ENCODE measurements at places on chromosomes 6 and 20. TPM values are rescaled to one million over a fixed set of nuclear protein-coding genes. Genes with fewer than 3 reads are reported as not detected.
A peak's percentile ranks its signal among the peaks of the same experiment; 100 is the strongest.

GRCh38 chr6:154500769-154501577, 9.5 kb downstream of the CNKSR3 start:
- DNase-seq, result peak; percentile 68

DNA sequence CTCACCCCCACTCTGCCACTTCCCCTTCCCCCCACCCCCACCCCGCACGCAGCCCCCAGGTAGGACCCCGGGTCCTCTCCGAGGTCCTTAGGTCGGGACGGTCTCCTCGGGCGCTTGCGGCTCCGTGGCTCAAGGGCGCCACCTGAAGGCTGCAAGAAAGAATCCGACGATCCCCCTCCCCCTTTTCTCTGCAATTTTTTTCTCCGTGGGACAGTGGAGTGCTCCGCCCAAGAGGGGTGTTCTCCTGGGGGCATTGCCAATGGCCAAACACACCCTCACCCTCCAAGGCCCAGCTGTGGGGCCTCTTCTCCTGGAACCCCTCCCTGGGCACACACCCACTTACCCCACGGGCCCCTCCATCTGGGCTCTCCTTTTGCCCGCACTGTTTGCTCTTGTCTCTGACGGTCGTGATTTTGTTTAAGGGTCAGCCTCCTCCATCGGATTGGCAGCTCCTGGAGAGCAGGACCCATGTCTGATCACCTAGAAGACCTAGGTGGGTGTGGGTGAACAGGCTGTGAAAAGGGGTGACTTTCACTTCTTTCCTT, 1.1 kb upstream of the TMEM74B start:
- peak; percentile 63 for DNase-seq

DNA sequence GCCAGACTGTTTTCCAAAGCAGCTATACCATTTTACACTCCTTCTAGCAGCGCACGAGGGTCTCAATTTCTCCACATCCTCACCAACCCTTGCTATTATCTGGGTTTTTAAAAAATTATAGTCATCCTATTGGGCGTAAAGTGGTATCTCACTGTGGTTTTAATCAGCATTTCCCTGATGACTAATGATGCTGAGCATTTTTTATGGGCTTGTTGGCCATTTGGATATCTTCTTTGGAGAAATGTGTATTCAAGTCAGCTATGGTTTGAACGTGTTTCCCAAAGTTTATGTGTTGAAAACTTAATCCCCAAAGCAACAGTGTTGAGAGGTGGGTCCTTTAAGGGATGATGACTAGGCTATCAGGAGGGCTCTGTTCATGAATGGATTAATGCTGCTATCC, 6.7 kb downstream of the MCUR1 start:
- no peak for DNase-seq

DNA sequence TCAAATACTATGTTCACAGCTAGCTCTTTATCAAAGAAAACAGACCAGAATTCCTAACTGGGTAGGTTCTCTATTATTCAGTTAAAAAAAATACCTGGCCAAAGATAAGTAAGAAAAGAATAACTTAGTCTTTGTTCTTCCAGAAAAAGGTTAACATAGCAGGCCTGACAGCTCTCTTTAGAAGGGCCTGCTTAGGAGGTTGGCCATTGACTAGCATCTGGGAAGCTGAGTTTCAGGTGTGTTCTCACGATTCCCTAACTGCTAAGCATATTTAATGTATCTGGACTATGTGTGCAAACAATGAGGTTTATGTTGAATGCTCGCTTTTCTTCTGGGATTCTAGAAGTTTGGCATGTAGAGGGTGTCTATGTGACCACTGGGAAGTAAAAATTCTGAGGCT, 618.9 kb downstream of the HACE1 start:
- no peak for DNase-seq

- no peak for DNase-seq
Measured at GRCh38 chr6:44855562-44856411, 468.3 kb downstream of the CDC5L start.

DNA sequence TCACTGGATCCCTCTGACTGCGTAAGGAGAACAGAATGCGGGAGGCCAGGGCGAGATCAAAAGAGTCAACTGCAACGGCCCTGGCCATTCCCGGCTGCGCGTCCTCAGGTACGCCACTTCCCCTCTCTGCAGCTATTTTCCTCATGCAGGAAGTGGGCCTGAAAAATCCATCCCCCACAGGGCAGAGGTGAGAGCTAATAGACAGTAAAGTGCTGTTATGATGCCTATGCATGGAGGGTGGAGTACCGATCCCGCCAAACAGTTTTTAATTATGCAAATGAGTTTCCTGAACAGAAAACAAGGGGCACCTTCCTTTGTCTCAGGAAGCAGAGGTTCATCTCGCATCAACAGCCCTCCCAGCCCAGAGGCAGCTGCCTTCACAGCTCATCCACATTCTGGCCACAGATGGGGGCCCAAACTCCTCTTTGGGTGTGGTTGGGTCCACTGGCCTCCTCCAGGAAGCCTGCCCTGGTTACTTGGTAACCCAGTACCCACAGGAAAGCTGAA, 9.3 kb downstream of the PREX1 start:
- peak; percentile 32 for DNase-seq

GRCh38 chr6:41098366-41098765, 25.6 kb downstream of the NFYA start:
- DNase-seq, result peak; percentile 62

DNA sequence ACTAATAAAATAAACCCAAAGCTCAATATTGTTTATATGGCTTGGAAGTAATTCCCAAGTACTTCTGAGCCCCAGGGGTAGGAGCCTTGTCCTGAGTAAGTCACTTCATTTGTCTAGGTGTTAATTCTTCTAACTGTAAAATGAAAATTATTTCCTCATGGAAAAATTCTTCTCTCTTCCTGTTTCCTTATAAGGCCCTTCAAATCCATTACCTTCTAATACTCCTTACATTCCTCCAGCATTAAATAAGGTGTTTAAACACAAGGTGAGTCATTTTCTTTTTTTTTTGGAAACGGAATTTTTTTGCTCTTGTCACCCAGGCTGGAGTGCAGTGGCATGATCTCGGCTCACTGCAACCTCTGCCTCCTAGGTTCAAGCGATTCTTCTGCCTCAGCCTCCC, 41.9 kb downstream of the PRR18 start:
- no peak for DNase-seq

DNA sequence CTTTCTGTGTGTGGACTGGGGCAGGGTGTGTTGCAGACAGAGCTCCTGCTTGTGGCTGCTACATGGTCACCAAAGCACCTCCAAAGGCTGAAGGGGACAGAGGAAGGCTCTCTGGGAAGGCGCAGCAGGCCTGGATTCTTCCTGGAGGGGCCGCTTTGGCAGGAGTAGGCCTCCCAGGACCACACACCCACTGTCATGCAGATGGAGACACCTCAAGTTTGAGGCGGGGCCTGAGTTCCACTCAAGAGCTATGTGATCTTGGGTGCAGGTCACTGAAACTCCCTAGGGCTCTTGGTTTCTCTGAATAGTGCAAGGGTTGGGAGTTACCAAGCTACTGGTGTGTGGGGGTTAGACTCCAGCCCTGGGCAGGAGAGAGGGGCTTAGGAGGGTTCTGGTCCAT, 27.9 kb downstream of the EFCAB8 start:
- DNase-seq, result no peak

- DNase-seq, result peak; percentile 97
Measured at GRCh38 chr20:23145281-23145700, 59.2 kb upstream of the CD93 start.

- DNase-seq, result no peak
Measured at GRCh38 chr6:142947714-142948480, 2.9 kb upstream of the HIVEP2 start.

- DNase-seq, result no peak
Measured at GRCh38 chr20:49759266-49759950, 45.7 kb upstream of the B4GALT5 start.

DNA sequence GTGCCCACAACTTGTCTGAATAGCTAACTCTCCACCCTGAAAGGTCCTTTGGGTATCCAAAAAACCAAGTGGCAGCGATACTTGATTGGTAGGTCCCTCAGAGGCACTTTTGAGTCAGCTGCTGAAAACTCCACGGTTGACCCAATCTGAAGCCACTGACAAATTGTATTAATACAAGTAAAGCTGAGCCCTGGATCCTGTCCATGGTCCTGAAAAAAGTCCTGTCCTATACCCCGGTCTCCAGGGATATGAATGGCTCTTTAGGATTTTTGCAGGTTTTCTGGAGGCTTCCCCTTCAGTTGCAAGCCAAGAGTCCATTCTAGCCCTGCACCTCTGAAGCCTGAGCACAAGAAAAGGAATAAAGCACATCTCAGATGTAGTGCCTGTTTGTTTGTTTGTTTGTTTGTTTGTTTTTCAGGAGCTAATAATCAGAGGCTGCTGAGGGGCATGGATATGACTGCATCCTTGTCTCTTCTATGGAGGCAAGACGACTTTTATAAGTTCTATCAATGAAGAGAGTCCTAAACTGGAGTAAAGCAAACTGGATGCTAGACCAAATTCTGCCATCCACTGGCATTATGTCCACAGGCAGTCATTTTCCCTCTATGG, 1.7 kb upstream of the SLC12A5 start:
- peak; percentile 33 for DNase-seq

DNA sequence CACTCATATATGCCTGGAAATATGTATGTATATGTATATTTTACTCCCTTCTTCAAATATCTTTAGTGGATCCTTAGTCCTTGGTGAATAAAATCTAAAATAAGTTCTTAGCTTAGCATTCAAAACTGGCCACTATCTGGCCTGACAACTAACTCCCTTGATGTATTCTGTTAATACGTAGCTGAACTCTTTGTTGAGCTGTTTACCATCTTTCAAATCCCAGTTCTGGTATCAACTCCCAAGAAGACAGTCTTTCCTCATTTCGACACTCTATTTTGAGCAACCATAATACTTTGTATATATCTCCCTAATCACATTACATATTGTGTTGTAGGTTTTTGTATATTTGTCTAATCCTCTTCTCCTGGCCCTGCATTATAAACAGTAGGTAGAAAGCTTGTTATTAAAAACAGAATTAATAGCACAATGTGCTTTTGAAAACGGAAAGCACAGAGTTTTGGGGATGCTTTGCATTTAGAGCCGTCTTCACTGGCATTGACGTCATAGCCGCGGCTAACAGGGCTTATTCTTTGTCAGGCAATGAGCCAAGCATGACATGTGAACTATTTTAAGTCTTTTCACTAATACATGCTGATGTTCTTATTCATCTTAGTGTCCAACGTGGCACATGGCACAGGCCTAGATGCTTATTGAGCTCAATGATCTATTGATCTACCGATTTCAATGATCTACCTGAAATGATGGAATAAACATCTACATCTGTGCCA, 47.2 kb upstream of the CCN2 start:
- no peak for DNase-seq

- no peak for DNase-seq
Measured at GRCh38 chr6:25448965-25449538, 169.9 kb downstream of the CARMIL1 start.

DNA sequence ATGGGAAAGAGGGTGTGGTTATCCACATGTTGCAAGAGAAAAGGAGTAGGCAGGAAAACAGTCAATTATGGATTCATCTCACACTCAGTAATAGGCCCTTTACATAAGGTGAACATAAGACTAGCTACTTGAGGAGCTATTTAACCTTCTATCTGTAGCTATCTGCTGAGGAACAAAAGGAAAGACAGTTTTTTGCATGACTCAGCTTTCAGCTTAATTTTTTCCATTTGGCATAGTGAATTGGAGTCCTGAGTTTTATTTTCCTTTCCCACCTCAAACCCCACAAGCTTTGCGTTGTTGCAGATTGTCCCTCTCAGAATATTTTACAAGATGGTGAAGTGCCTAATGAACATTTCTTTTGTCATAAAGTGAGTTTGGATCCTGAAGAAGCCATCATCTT, 32.4 kb downstream of the UBD start:
- DNase-seq, result no peak

GRCh38 chr6:1657771-1658165, 48.1 kb downstream of the FOXC1 start:
- no peak for DNase-seq

GRCh38 chr6:1247056-1247455, 64.8 kb upstream of the FOXQ1 start:
- DNase-seq, result no peak

GRCh38 chr6:127073222-127073621, 45.2 kb upstream of the RSPO3 start:
- no peak for DNase-seq

DNA sequence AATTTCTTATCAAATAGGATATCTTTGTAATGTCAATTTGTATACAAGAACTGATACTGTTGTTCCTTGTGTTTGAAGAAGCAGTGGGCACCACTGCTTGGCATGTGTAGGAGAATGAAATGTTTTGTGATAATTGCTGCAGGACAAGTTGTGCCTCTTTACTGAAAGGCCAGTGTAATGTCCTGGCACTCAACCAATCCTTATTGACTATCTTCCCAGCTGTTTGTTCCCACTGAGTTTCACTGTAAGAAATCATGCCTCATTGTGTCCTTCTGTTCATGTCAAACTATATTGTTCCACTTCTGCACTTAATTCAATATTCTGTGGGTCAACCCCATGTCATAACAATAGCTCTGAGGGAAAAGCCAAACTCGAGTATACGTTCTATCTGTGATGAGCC, 136.1 kb upstream of the FAM83B start:
- no peak for DNase-seq

DNA sequence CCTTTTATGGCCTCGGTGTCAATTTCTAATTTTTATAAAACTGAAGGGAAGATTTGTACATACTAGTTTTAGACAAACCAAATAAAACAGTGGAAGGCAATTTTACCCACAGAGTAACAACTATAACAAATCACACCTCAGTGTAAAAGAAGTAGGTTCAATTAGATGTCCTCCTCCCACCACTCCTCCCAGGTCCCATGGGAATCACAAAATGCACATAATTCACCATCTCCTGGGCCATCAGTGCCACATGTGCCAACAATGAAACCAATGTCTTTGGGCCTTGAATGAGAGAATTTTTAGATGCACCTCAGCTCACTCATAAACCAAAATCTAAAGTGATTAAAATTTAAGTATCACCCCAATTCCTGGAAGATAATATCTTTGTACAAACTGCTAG, 267.8 kb downstream of the BTBD9 start:
- no peak for DNase-seq

DNA sequence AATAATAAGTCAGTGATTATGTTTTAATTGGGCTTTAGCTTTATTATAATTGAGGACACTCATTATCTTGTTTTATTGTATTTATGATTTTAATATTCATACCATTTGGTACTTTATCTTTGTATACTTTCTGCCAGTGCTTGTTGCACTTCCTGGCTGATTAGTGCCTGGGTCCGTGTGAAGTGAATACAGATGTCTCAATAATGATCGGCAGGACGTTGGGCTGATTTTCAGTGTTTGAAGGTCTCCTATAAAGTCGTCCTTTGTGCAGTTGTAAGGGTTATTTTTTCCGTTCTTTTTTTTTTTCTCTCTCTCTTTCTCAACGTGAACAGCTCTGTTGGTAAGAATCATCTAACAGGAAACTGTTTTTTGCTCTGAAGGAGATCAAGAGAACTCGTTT, 450.0 kb upstream of the POU3F2 start:
- no peak for DNase-seq

DNAAF9 gene
- total RNA-seq, result 10.5 TPM

NKAIN2 gene
- total RNA-seq, result not detected

BMP6 gene
- 72.8 TPM for total RNA-seq

CYP21A2 gene
- not detected for total RNA-seq

SLC17A3 gene
- not detected for total RNA-seq

DEFB124 gene
- not detected for total RNA-seq

Measured in dermis microvascular lymphatic vessel endothelial cell (primary cell).